ENCODE measurements at places on chromosomes 7 and 10.

DNA sequence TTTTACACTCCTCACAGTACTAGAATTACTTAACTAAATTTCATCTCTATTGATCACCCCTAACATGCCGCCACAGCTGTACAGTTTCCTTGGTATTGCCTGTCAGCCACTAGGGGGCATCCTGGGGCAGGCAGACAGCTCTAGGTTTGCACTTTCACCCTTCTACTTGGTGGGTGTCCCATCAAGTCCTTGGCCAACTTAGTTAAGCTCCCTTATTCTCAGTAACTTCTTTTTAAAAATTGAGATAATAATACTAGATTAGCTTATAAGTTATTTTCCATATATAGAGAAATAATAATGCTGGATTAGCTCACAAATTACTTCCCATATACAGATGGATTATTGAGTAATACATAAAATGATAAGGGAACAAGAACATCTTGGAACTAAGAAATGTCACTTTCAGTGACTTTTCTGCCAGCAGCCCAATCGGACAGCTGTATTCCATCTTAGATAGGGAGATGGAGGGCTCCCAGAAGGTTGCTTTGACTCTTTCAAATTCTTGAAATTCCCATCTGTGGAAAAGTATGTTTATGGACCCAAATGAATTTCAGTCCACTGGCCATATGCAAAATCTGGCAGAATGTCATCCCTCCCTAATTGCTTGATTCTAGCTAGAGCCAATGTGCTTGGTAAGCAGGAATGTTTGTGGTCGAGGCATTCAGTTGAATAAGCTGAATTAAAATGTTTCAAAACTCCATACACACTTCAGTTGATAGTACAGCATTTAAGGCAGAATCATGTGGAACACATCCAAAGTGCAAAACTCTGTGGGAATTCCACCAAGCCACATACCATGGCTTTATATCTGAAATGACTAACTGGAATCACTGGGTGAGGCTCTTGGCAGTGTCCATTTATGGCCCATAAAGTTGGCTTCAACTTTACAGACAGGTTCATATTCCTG lies 309.7 kb downstream of the CSTF2T start:
- no peak for DNase-seq

GRCh38 chr7:91463330-91463729 lies 199.1 kb downstream of the FZD1 start:
- no peak for DNase-seq

GRCh38 chr10:33189363-33189762 lies 145.1 kb downstream of the NRP1 start:
- no peak for DNase-seq

DNA sequence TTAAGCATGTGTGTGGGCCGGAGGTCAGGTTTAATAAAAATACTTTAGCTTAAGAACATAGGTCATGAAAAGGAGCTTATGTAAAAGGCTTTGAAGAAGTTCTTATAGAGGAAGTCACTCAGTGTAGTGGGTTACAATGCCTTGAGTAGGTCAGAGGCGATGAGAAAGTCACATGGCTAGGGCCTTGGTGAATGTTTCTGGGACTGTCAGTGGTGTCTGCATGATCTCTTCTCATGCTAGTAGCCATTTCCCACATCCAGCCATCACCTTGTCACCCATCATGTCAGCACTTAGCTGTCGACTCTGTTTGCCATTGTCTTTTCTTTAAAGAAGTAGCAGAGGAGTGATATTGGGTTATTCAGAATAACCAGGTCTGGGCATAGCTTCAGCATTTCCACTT lies 236.6 kb downstream of the CDK14 start:
- no peak for DNase-seq

GRCh38 chr10:76206797-76207352 lies 775.5 kb downstream of the LRMDA start:
- DNase-seq: no peak

GRCh38 chr7:22784346-22784745 lies 38.3 kb downstream of the TOMM7 start:
- DNase-seq: no peak

GRCh38 chr7:134078991-134079390 lies 48.1 kb upstream of the LRGUK start:
- DNase-seq: no peak

DNA sequence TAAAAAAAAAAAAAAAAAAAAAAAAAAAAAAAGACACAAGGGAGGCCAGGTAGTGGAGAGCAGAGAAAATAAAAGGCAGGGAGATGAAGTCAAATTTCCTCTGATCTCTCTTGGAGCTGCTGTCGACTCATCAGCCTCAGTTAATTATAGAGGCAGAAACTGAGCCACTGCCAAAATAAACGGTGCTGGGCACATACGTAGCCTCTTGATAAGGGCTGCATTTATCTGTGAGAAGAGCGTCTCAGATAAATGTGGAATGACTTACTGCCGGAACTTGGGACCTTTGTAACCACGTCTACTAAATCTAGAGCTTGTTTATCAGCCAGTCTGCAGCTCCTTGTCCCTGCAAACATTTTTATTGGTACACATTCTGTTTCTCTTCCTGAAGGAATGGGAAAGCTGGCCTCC lies 162.3 kb downstream of the BAMBI start:
- no peak for DNase-seq

- no peak for DNase-seq
Observed at GRCh38 chr7:121300685-121301420, 27.9 kb upstream of the WNT16 start.

DNA sequence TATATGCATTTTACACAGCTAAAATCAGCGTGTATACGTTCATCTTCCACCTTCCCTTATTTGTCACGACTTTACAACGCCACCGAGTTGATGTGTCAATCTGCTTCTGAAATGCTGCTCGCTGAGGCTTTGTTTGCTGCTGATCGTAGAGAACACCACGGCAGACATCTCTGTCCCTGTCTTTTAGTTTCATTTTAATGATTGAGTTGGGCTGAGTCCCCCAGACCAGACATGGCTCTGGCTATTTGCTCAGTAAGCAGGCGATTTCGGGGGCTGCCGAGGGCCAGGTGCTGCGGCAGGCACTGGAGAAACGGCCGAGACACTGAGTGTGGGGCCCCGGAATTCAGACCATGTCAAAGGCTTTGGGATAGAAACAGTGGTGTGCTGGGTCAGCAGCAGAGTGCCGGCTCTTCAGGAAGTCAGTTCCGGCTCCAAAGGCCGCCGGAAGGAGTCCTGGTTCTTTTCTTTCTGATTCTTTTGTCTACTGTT lies 5.0 kb downstream of the LRRC27 start:
- DNase-seq: peak; percentile 15

GRCh38 chr7:40763319-40764287 lies 628.8 kb downstream of the SUGCT start:
- no peak for DNase-seq

GRCh38 chr7:143040209-143040715 lies 11.9 kb upstream of the OR6V1 start:
- DNase-seq: no peak

GRCh38 chr10:127892743-127893142 lies at the start of gene CLRN3:
TSS of gene CLRN3 (minus strand) at chr10:127892941. CDS start at chr10:127892784, 157 bp downstream.
- DNase-seq: no peak

- DNase-seq: no peak
Observed at GRCh38 chr10:132182591-132182990, 4.2 kb upstream of the DPYSL4 start.

DNA sequence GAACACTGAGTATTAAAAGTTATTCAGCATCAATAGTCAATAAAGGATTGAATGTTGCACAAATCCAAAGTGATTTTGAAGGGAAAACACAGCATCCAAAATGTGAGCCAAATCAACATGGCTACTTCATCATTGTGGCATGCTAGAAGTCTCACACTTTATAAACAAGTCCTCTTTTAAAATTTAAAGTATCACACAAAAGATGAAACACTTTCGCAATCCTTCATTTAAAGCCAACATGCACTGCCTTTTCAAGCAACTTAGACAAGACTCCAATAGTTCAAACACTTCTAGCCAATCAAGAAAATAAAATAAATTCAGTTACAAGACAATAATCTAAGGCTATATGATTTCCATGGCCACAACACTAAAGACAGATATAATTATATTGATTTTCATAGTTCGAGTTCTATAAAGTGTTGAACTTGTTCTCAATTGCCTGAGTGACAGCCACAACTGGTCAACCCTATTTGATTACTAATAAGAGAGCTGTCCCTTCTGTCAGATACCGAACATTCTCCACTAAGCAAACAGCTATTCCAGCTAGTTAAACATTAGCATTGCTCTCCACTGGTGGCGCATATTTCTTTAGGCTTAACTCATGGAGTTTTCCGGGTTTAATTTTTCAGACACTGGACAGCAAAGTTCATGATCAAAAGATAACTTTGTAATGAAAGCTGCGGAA lies 8.3 kb downstream of the EBF3 start:
- no peak for DNase-seq

- peak; percentile 38 for DNase-seq
Observed at GRCh38 chr10:27223964-27224363, 16.6 kb downstream of the ACBD5 start.

DNA sequence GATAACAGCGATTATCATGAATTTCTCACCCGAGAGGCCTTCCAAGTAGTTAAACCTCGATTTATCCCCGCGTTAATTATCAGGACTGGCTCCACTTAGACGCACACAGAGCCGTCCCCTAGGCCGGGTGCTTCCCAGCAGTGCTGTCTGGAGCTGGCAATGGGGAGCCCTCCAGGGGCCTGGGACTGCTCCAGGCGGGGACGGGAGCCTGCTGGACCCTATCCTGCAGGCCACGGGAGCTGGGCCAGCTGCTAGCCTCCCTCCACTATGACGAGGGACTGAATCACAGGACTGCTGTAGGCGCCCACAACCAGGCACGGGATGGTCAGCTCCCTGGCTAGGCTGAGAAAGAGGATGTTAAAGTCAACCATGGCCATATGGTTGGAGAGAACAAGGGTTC lies 229.1 kb downstream of the ELFN1 start:
- DNase-seq: no peak

- no peak for DNase-seq
Observed at GRCh38 chr10:131978851-131979250, 2.9 kb downstream of the BNIP3 start.

- DNase-seq: no peak
Observed at GRCh38 chr10:124224331-124225028, 131.1 kb upstream of the CHST15 start.

DNA sequence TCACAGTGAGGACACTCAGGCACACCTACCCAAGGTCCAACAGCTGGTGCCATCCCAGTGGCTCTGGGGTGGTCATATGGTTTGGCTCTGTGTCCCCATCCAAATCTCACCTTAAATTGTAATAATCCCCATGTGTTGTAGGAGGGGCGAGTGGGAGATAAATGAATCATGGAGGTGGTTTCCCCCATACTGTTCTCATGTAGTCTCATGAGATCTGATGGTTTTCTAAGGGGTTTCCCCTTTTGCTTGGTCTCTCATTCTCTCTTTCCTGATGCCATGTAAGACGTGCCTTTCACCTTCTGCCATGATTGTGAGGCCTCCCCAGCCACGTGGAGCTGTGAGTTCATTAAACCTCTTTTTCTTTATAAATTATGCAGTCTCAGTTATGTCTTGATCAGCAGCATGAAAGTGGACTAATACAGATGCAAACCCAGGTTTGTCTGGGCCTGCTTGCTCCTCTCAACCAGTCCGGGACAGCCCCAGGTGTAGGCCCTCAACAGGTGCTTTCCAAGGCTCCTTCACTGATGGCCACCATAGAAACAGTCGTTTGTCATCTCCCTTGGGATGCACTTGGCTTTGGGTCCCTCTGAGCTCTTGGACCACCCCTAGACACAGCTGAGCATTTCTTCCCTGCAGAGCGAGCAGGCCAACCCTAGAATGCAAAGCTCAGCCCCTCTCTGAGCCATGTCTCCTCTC lies 101.3 kb upstream of the CTBP2 start:
- no peak for DNase-seq

GRCh38 chr7:43869867-43870240 lies 537 bp upstream of the MRPS24 start:
- DNase-seq: peak; percentile 57

DNA sequence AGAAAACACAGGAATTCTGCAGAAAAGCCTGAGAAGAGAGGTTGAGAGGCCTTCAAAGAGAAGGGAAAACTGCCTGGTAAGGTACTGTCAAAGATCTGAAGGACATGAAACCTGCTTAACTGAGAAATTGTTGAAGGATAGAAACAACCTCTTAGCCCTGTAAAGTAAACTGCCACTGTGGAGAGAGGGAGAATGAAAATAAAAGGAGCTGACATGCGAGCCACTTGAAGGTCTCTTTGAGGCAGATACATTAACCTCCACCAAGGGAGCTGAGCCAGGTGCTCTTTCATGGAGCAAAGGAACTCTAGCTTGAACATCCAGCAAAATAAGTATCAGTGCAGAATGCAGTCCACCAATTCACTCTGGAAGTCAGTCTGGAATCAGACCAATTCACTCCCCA lies 108.8 kb upstream of the FEZF1 start:
- no peak for DNase-seq

- DNase-seq: no peak
Observed at GRCh38 chr10:4025339-4025738, 240.3 kb upstream of the KLF6 start.

DNA sequence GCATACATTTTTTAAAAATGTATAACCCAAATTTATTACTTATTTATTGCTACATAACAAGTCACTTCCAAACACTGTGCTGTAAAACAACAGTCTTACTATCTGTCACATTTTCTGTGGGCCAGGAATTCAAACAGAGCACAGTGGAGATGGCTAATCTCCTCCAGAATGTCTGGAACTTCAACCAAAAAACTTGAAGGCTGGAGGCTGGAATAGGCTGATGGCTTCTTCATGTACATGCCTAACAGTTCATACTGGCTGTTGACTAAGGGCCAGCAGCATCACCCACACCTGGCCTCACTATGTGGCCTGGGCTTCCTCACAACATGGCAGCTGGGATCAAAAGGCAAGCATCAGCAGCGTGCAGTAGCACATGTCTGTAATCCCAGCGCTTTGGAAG lies 92.4 kb upstream of the KMT2E start:
- no peak for DNase-seq

DNA sequence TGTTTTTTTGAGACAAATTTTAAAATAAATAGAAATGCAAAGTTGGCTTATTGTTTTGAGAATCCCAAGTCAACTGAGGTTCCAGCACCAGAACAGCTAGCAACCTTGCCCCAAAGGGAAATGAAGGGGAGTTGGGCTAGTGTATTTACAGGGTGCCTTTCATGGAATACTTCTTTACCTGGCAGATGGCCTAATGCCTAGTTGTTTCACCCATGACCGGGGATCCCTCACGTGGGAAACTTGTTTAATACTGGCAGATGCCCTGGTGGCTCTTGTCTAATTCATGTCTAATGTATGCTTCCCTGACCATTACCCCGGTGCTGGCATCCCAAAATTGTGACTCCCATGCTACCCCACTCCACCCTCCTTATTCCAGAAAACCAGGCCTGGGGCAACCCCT lies 861.1 kb upstream of the ZWINT start:
- no peak for DNase-seq

DNA sequence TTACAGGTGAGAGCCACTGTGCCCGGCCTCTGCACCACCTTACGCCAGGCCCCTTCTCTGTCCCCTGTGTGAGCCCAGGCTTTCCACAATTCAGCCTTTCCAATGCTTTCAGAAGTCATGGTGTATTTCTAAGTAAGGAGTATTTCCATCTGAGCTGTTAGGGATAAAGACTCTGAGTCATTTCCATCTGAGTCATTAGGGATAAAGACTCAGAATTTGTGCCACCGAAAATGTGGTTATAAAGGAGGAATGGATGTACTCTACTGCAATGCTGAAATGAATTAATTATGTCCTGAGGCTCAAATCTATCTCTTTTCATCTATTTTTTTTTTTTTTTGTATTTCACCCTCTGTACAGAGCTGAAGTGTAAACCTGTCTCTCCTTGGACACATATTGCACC lies 84.0 kb downstream of the GATA3 start:
- DNase-seq: no peak
